ENCODE measurements at places on chromosomes 1 and 21.

DNA sequence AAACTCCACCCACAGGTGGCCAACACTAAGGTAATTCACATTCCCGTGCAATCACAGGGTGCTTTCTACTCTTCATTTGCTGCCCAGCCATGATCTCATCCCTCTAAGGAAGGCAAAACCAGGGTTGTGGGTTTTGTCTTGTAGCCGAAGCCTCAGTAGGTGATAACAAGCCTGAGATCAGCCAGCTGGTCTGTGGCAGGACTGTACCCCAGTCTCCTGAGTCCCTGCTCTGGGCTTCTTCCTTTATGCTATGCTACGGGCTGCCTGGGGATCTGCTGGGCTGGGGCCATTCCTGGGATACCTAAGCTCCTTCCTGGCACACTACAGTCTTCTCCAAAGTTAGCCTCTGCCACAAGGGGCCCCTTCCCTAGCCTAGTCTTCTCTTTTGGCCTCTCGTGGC is 9.8 kb downstream of the PPFIA4 start:
- H3K27ac ChIP-seq = no peak overlapping the region
- peaks cover 14% of the 10 kb centered on the region for H3K4me1 ChIP-seq
- no peaks in the 10 kb centered on the region for H3K36me3 ChIP-seq
- H3K4me3 ChIP-seq = no peak overlapping the region
- no peak for DNase-seq
- no peaks in the 10 kb centered on the region for H3K27me3 ChIP-seq

DNA sequence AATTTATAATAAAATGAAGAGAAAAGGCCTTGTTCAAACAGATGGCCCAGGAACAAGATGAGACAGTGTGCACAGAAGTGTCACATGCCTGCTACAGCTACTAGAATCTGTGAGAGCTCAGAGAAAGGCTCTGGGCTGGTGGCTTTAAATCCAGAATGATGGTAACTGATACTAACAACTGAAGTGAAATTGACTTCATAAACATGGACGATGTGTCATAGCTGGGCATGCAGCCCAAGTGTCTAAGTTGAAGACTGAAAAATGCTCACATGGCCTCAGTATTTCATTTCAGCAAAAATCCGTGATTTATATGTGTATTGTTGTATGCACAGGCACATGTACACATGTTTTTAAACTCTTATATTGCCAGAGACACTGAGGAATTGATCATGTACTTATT is 208.3 kb upstream of the RUNX1 start:
- no peaks in the 10 kb centered on the region for H3K27me3 ChIP-seq
- no peaks in the 10 kb centered on the region for H3K4me1 ChIP-seq
- no peak overlapping the region for H3K27ac ChIP-seq
- H3K36me3 ChIP-seq = no peaks in the 10 kb centered on the region

DNA sequence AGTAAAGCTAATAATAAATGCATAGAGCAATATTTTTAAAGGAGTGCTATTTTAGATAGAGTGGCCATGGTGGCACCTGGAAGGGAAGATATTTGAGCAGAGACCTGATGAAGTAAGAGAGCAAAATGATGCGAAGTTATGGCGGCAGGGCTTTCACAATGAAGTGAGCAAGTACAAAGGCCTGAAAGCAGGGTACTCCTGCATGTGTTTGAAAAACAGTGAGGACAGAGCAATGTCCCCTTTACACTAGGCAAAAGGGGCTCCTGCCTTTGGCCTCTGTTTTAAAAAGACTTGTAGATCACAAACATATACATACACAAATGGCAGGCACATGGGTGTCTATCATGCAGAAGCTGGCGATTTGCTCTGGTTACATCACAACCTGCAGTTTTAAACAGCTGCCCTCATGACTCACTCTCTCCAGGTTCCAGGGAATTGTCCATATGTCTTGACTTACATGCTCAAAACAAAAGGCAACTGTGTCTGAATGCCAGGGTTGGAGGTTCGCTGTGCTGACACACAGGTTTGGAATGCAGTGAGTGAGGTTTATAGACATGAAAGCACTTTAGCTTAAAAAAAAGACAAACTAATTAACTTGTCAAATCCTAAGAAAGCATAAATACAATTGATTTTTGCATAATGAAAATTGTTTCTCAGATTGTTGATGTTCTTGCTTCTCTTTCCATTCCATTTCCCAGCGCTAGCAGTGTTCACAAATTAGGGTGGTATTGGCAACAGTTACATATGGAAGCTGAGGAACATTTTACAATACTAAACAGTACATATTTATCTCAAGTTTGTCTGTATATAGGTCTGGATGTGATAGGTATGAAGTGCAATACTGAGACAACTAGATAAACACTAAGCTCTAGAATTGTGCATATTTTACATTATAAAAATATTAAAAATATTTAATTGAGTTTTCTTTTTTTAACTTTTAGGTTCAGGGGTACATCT is 313.9 kb downstream of the BARHL2 start:
- H3K4me3 ChIP-seq = no peak overlapping the region
- no peaks in the 10 kb centered on the region for H3K4me1 ChIP-seq
- no peaks in the 10 kb centered on the region for H3K27me3 ChIP-seq
- DNase-seq = no peak
- no peaks in the 10 kb centered on the region for H3K36me3 ChIP-seq
- H3K27ac ChIP-seq = no peak overlapping the region

- no peaks in the 10 kb centered on the region for H3K4me1 ChIP-seq
- no peak overlapping the region for H3K27ac ChIP-seq
- DNase-seq = no peak
- no peak overlapping the region for H3K4me3 ChIP-seq
- H3K27me3 ChIP-seq = peaks cover 3% of the 10 kb centered on the region
These were observed 74.8 kb downstream of the PLD5 start for GRCh38 chr1:242449661-242450060.

GRCh38 chr1:173410794-173411236 is 66.3 kb upstream of the PRDX6 start:
- peaks cover 70% of the 10 kb centered on the region for H3K4me1 ChIP-seq
- no peak overlapping the region for H3K27ac ChIP-seq
- no peaks in the 10 kb centered on the region for H3K27me3 ChIP-seq
- H3K4me3 ChIP-seq = no peak overlapping the region

DNA sequence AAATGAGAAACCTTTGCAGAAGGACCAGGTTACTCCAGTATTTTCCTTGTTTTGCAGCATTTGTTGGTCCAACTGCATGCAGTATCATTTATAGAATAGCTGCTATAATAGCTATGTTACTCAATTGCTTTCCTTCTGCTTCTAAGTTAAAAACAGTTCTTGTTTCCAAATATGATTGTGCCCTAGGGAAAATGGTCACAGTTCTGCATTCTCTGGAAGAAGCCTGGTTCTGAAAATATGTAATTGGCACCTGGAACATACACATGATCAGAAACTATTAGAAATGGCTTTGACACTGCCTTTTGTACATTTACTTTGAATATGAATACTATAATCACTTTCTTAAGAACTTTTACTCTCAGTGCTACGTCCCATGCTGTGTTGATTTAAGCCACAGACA is 33.6 kb downstream of the HENMT1 start:
- peaks cover 10% of the 10 kb centered on the region for H3K36me3 ChIP-seq
- no peak overlapping the region for H3K27ac ChIP-seq
- DNase-seq = no peak
- no peaks in the 10 kb centered on the region for H3K4me1 ChIP-seq
- H3K4me3 ChIP-seq = no peak overlapping the region

- no peak overlapping the region for H3K4me3 ChIP-seq
- H3K4me1 ChIP-seq = peaks cover 5% of the 10 kb centered on the region
- no peak for DNase-seq
- H3K27me3 ChIP-seq = no peaks in the 10 kb centered on the region
- H3K36me3 ChIP-seq = peaks cover 1% of the 10 kb centered on the region
- no peak overlapping the region for H3K27ac ChIP-seq
These were observed 34.3 kb downstream of the SMG7 start for GRCh38 chr1:183506561-183506960.

GRCh38 chr1:206467915-206468314 is 2.4 kb upstream of the IKBKE start:
- H3K4me3 ChIP-seq = no peak overlapping the region
- H3K27me3 ChIP-seq = no peaks in the 10 kb centered on the region
- no peak overlapping the region for H3K27ac ChIP-seq
- DNase-seq = peak; percentile 90
- peaks cover 55% of the 10 kb centered on the region for H3K4me1 ChIP-seq

DNA sequence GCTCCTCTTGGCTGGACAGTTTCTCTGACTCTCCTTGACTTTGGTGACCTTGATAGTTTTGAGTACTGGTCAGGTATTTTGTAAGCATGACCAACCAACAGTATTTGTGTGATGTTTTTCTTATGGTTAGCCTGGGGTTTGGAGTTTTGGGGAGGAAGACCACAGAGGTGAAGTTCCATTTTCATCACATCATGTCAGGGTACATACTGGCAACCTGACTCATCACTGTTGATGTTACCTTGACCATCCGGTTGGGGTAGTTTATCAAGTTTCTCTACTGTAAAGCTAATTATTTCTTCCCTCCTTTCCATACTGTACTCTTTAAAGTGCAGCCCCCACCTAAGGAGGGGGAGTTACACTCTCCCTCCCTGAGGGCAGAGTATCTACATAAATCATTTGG is 13.4 kb downstream of the OSCP1 start:
- no peaks in the 10 kb centered on the region for H3K4me1 ChIP-seq
- H3K4me3 ChIP-seq = no peak overlapping the region
- no peaks in the 10 kb centered on the region for H3K36me3 ChIP-seq

DNA sequence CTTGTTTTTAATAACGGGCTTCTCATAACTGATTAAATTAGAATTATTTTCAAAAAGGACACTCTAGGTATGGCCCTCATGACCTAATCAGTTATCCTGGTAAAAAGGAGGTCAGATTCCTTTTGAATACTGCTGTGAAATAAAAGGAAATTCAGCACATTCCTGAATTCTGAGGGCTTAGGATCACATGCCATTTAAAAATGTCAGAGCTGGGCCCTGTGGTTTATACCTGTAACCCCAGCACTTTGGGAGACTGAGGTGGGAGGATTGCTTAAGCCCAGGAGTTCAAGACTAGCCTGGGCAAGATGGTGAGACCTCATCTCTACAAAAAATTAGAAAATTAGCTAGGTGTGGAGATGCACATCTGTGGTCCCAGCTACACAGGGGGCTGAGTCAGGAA is 18.0 kb upstream of the RABGGTB start:
- no peaks in the 10 kb centered on the region for H3K27me3 ChIP-seq
- H3K36me3 ChIP-seq = peaks cover 5% of the 10 kb centered on the region
- no peak overlapping the region for H3K27ac ChIP-seq

- no peaks in the 10 kb centered on the region for H3K36me3 ChIP-seq
- no peak for DNase-seq
- no peaks in the 10 kb centered on the region for H3K27me3 ChIP-seq
- peaks cover 63% of the 10 kb centered on the region for H3K4me1 ChIP-seq
- H3K27ac ChIP-seq = no peak overlapping the region
These were observed 15.8 kb downstream of the SMAP2 start for GRCh38 chr1:40389322-40389803.

- DNase-seq = no peak
- no peak overlapping the region for H3K4me3 ChIP-seq
- H3K36me3 ChIP-seq = no peaks in the 10 kb centered on the region
- no peaks in the 10 kb centered on the region for H3K27me3 ChIP-seq
These were observed 18.5 kb downstream of the SLC16A1 start for GRCh38 chr1:112937495-112937894.

- no peak overlapping the region for H3K4me3 ChIP-seq
- no peaks in the 10 kb centered on the region for H3K27me3 ChIP-seq
- H3K27ac ChIP-seq = no peak overlapping the region
These were observed 9.1 kb downstream of the HIPK1 start for GRCh38 chr1:113938192-113938591.

GRCh38 chr21:43957128-43957571 is 55.0 kb upstream of the TRAPPC10 start:
- no peak overlapping the region for H3K27ac ChIP-seq
- no peak overlapping the region for H3K4me3 ChIP-seq
- H3K36me3 ChIP-seq = peaks cover 6% of the 10 kb centered on the region
- H3K27me3 ChIP-seq = no peaks in the 10 kb centered on the region
- no peaks in the 10 kb centered on the region for H3K4me1 ChIP-seq

GRCh38 chr21:43634618-43635017 is 24.7 kb downstream of the HSF2BP start:
- DNase-seq = no peak
- no peaks in the 10 kb centered on the region for H3K4me1 ChIP-seq
- no peaks in the 10 kb centered on the region for H3K27me3 ChIP-seq
- H3K36me3 ChIP-seq = no peaks in the 10 kb centered on the region

GRCh38 chr1:59143811-59144210 is 153.1 kb upstream of the FGGY start:
- no peaks in the 10 kb centered on the region for H3K27me3 ChIP-seq
- H3K27ac ChIP-seq = no peak overlapping the region
- H3K4me1 ChIP-seq = peaks cover 28% of the 10 kb centered on the region

DNA sequence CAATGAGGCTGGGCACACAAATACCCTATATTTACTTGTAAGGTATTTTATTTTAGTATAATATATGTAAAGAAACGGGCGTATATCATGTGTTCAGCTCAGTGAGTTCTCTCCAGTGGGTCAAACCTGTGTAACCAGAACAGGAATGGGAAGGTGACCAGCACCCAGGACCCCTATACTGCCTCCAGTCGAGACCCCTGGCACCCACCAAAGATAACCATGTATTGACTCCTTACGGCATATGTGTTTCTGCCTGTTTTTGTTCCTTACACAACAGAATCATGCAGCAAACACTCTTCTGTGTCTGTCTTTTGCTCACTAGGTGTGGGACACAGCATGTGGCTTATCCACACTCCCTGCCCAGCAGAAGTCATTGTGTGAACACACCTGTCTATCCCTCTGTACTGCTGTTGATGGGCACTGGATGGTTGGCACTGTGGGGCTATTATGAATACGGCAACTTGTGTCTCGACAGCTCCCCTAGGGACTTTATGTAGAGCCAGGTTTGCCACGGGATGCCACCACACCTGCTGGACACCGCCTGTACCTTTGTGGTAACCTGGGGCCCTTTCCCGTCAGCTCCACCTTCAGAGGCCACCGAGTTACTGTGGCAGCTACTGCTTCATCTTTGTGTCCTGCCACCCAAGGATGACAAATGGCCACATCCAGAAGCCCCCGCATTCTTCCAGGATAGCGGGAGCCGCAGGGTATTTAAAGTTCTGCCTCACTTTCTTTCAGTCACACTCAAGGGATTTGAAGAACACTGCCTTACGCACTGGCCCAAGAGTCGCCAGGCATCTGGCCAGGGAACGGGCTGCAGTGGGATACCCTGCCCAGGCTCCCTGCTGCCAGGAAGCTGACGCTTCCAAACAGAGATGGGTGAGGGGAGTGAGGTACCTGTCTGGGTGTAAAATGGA is 23.5 kb upstream of the C2CD2 start:
- H3K27me3 ChIP-seq = no peaks in the 10 kb centered on the region
- no peak overlapping the region for H3K27ac ChIP-seq

DNA sequence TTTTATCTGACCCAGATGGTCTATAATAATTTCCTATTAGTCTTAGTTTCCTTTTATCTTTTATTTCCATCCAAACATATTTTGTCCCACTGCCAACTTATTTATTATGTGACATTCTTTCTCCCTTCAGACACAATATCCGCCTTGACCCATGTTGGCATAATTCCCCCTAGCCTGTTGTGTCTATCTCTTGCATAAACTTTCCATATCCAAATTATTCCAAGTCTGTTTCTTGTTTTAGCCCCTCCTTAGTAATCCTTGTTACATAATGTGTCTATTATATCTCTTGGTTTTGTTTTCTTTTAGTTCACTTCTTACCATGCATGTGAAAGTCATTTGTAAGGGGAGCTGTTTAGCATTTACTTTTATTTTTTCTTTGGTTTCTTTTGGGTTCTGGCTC is 81.6 kb upstream of the CACHD1 start:
- H3K4me1 ChIP-seq = no peaks in the 10 kb centered on the region
- no peak overlapping the region for H3K4me3 ChIP-seq
- no peak overlapping the region for H3K27ac ChIP-seq
- peak; percentile 19 for DNase-seq

Data from common myeloid progenitor, CD34-positive (primary cell).